Inflammatory macrophage treated with lipopolysaccharide for 1 hour (primary cell): ENCODE measurements at places on chromosomes 3 and 15.
A peak's percentile ranks its signal among the peaks of the same experiment; 100 is the strongest.

DNA sequence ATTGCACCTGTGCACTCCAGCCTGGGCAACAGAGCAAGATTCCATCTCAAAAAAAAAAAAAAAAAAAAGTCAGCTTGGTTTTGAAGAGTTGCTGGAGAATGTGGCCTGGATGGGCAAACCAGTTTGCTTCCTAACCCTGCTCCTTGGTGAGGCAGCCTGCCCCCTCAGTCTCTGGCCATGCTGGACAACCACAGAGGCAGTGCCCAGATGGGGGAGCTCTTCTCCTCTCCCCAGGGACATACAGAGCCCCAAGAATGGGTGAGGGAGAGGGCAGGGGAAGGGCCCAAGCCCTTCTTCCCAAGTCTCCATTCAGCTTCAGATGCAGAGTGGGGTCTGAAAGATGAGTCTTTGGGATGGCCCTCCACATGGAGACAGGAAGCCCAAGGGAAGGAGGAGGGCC, 27.9 kb downstream of the CD276 start:
- no peak for DNase-seq

DNA sequence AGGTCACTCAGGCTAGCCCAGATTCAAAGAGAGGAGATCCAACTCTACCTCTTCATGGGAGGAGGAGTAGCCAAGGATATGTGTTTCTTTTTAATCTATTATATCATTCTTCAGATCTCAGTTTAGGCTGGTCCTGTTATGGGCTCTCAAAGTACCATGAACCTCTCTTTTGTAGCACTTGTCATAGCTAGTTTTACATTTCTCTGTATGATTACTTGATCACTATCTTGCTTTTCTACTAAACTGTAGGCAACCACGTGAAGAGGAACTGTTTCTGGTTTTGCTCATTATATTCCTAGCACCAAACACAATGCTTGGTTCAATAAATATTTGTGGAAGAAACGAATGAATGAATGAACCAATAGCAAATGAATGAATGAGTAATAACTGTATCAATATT, 29.6 kb downstream of the CD86 start:
- no peak for DNase-seq

DNA sequence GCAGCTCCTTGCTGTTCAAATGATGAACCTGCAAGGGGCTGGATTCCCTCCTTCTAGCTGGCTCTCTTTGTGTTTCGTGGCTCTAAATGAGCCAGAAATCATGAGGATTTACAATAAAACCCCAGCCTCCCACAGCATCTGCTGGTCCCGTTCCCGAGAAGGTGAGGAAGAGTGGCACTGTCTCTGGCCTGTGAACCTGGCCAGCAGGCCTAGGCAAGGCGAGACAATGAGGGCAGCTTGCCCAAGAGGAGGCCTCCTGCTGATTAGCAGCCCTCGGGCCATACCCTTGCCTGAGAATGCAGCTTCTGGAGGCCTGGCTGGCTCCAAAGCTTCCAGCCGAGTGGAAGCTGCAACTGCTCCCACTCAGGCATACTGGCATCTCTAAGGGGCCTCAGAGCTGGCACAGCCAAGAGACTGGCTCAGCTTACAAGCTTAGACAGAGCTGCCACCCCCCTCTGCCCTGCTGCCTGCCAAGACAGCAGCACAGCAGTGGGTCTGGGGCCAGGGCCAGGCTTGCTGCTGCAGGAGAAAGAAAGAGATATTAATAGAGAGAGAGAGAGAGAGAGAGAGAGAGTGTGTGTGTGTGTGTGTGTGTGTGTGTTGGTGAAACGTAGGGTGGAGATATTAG, 76.5 kb downstream of the HMG20A start:
- no peak for DNase-seq

- peak; percentile 48 for DNase-seq
Observed at GRCh38 chr15:90529371-90530249, at the start of gene CRTC3. Gene CRTC3, plus strand, starts transcription at chr15:90529923. Its CDS starts 149 bp downstream, at chr15:90530072.

DNA sequence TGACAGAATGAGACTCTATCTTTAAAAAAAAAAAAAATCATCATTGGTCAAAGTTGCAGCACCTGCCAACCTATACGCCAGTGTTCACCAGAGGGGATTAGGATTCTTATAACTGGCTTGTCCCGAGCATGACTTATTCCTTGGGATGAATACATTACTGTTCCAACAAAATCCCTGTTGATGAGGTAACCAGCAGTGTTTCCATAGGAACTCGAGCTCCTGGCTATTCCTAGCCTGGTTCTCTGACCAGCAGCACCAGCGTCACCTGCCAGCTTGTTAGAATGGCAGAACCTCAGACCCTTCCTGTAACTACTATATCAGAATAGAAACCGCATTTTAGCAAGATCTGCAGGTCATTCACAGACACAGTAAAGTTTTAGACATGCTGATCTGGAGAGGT, 364.4 kb downstream of the PTPRG start:
- no peak for DNase-seq

- DNase-seq: no peak
Observed at GRCh38 chr3:170081079-170081741, 43.4 kb downstream of the GPR160 start.
